Activated CD4-positive, alpha-beta T cell treated with anti-CD3 and anti-CD28 coated beads for 36 hours (primary cell): ENCODE measurements at places on chromosomes 7 and 10.

DNA sequence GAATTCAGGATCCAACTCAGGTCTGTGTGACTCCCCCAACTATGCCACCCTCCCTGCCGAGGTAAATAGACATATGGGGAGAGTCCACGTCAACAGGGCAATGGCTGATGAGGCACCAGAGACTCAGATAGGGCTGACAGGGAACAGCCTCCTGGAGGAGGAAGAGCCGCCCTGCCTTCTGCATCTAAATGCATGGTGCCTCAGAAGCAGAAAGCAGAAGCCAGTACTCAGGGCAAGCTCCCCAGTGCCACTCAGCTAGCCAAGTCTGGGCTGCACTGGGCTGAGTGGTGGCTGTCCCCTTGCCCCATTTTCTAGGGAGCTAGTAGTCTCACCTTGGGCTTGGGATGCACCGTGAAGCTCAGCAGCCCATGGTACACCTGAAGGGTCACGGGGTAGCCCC lies 11.0 kb downstream of the RRP12 start:
- DNase-seq, result no peak

DNA sequence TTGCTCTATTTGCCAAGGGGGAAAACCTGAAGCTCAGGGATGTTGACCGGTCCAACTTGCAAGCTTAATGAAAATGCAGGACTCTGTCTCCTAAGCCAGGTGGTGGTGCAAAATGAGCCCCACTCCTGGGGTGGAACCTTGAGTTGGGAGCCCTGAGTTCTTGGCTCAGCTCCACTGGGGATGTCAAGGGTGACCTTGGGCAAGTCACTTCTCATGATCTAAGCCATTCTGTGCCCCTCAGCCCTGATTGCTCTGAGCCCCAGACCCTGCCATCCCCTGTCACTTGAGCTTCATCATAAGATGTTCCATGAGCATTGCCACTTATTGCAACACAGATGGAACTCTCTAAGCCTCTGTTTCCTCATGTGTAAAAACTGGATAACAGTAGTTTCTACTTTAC lies 33.9 kb downstream of the MYL10 start:
- no peak for DNase-seq

DNA sequence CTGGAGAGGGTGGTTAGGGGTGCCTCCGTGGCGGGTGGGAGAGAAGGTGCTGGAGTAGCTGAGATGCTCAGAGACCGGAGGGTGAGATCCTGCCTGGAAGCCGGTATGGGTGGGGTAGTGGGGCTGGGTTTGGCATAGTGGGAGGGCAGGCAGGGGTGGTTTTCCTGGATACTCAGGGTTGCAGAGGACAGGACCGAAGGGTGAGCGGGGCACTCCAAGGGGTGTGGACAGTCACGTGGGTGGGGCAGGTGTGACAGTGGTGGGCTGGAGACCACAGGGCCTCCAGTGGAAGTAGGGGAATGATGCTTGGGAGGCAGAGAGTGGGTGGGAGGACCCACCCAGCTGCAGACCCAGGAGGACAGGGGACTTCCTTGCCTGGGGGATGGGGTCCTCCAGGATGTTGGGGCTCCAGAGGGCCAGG lies 1.9 kb downstream of the SCART1 start:
- no peak for DNase-seq

GRCh38 chr7:106201164-106201563 lies 83.6 kb downstream of the NAMPT start:
- no peak for DNase-seq

GRCh38 chr10:127195571-127196281 lies 665 bp downstream of the INSYN2A start:
- no peak for DNase-seq

- no peak for DNase-seq
Measured at GRCh38 chr7:81525841-81526240, 244.0 kb downstream of the HGF start.

DNA sequence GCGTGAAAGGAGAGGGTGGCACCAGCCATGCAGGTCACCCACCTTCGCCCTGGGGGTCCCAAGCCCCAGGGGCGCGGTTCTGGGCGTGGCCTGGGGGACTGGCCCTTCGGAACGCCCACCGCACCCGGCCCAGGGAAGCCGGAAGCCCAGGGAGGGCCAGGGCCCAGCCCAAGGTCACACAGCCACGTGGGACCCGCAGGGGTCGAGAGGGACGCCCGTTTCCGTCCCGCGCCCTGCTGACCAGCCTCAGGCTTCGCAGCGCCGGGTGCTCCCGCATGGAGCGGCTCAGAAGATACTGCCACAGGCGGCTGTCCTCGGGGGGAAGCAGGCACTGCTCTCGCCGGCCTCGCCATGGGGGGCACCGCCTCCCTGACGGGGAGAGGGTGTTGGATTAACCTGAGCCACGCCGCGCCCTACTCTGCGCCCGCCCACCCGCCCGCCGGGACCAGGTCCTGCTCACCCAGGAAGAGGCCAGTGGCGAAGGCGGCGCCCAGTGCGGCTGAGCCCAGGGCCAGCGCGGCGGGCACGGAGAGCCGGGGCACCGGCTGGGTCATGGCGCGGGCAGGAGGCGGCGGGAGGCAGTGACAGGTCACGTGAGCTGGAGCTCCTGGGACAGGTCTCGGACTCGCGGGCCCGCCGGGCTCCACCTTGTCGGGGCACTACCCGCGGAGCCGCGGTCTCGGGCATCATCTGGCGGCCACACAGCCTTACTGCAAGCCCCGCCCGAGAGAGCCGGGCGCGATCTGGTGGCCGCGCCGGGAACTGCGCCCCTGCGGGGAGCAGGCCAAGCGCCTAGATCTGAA lies at the start of gene COMTD1:
Gene COMTD1 (minus strand): TSS at position 583 of the 803 bp plus-strand sequence. CDS start 29 bp downstream, at position 554.
- peak; percentile 98 for DNase-seq

- DNase-seq, result no peak
Measured at GRCh38 chr7:150756858-150757257, 19.6 kb downstream of the GIMAP5 start.

GRCh38 chr10:124251317-124252065 lies 158.1 kb upstream of the CHST15 start:
- DNase-seq, result no peak

DNA sequence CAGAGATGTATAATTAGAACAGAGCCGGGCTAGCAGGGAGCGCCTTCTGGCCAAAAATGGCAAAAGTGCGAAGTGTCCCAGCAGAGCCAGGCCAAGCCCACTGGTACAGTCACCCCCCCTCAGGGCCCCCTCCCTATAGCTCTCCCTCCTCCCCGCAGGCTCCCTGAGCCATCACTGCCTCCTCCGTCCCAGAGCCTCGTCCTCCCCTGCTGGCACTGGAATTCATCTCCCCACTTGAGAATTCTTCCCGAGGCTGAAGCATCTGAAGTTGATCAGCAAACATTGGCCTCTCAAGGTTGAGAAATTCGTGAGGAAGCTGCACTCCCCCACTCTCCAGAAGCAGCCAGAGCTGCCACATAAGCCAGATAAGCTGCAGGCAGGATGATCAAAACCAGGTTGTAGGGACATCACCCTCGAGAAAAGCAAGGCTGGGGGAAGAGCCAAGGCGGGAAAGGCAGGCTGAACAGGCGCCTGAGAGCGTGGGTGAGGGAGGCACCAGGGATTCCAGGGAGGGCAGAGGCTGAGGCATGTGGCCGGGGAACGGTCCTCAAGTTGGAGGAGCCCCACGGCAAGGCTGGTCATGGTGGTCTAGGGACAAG lies 23.4 kb downstream of the CAMK2G start:
- no peak for DNase-seq

- no peak for DNase-seq
Measured at GRCh38 chr7:159145490-159145855, 806 bp upstream of the VIPR2 start.

GRCh38 chr7:110417611-110418010 lies 673.3 kb upstream of the LRRN3 start:
- DNase-seq, result no peak

GRCh38 chr7:17030559-17030958 lies 148.8 kb upstream of the AGR3 start:
- DNase-seq, result no peak

DNA sequence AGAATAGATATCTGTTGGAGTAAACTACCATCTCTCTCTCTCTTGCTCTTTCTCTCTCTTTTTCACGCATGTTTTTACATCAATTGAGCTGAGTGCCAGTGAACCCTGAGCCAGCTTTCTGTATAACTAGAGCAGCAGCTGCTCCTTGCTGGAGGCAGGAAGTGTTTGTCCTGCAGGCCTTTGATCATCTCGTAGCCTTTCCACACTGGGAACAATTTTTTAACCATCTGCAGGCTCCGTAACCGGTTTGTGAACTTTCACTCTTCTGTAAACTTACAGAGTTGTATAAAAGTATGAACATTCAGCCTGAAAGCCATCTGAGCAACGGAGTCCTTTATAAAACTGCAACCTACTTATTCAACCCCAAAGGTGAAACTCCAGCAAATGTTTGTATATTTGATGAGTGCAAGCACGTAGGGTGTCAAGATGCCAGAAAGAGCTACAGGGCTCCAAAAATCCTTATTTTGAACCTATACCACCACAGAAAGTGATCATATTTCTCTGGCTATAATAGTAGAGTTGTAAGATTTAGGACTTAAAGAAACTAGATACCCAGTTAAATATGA lies 162.8 kb upstream of the NFE2L3 start:
- no peak for DNase-seq

- DNase-seq, result no peak
Measured at GRCh38 chr10:15316871-15317464, 54.1 kb downstream of the FAM171A1 start.

DNA sequence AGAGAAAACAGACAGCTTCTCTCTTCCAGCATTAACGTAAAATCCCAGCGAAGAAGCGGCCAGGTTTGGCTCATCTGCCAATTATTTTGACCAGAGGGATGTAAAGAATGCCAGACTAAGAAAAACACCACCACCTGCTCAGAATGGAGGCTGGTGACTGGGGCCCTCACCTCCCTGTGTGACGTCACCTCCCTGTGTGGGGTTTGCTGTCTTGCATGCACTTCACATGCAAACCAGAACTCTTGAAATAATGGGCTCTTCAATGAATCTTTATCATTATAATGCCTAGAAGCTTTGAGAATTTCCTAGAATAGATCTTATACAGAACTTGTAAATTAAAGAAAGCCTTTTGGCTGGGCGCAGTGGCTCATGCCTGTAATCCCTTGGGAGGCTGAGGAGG lies 101.8 kb upstream of the WAC start:
- DNase-seq, result no peak

GRCh38 chr7:112104120-112104519 lies 102.1 kb downstream of the DOCK4 start:
- DNase-seq, result no peak

DNA sequence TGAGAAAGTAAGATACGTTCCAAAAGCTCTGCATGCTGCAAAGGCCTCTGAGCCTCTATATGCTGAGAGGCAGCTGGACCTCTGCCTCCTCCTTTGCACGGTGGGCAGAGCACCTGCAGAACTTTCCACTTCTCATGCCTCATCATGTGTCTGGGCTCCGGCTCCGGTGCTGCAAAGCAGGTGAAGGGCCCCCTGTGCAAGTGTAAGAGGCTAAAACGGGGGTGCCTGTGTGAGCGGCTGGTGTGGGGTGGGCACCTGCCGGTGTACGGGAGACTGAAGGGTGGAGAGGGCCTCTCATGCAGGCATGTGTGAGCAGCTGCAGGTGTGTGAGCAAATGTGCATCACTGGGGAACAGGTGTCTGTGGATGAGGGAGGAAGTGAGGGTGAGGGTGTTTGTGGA lies 121.0 kb downstream of the KCNMA1 start:
- DNase-seq, result no peak

DNA sequence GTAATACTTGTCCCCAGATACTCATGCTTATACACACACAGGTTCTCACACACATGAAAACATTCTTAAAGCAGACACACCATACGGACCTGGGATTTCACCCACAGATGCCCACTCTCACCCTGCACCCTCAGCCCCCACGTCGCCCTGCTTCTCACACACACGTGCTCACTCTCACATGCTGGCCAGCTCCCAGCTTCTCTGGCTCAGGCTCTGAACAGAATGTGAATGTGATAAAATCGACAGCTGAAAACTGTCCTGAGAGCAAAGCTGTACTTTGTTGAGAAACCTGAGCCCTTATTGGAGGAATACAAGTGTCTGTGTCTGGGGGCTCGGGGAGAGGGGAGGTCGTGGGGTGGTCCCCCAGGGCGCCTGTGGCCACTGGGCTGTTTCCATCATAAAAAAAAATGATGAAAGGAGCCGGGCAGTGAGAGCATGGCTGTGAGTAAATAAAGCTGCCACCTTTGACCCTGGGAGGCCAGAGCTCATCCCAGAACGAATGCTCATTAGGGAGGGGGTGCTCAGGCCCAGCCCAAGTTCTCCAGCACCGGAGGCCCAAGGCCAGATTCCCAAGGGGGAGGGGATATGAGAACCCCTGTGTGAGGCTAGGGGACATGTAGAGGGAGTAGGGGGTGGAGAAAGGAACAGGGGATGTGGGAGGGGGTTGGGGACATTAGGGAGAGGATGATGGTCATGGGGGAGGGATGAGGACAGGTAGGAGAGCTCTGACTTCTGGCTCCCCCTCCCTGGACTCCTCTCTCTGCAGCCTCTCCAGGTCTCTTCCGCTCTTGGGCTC lies 18.1 kb upstream of the TLX1 start:
- DNase-seq, result no peak

- no peak for DNase-seq
Measured at GRCh38 chr10:126940670-126941310, 35.6 kb downstream of the DOCK1 start.

DNA sequence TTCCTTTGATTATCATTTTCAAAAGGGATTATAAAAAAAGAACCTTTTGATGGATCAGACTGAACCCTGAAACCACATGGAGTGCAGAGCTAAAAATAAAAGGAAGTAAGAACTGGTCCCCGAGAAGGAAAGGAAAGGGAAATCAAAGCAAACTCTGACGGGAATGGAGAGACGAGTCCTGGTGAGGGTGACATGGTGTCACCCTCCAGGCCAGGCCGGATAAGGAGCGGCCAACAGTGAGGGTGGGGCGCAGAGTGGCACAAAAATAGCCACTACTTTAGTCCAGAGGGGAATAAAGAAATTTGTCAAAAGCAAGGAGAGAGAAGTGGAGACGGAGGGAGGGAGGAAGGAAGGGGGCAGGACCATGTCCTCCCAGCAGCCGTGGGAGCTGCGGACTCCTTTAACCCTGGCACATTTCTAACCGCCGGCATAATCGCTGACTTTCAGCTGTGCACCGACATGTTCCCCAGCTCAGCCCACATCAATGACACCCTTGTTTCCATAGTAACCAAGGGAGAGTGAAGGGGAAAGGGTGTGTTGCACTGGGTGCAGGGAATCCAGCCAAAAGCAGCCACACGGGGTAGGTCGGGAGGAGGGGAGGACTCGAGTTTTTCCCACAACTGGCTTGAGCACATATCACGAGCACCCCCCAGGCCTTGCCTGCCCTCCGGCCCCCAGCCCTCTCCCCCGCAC lies 29.7 kb downstream of the TRIM8 start:
- DNase-seq, result peak; percentile 81

- DNase-seq, result no peak
Measured at GRCh38 chr10:73871295-73872189, 2.8 kb downstream of the CAMK2G start.

DNA sequence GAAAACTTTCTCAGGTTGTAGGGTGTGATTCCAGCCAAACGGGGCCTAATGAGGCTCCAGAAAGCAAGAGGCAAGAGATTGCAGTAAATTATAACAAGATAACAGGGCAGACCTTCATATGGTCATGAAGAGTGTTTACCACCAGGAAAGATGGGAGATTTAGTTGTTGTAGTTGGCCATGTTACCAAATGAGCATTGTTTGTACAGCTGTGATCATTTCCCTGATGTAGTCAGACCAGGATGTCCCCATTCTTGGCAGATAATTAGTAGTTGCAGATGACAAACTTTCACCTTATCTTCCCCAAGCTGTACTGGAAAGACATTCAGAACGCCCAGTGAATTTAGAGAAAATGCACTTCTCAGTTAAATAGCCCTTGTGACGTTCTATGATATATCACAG lies 630.8 kb downstream of the ANKRD7 start:
- DNase-seq, result no peak
